ENCODE measurements at places on chromosomes 12 and 14.

- no peak for DNase-seq
Measured at GRCh38 chr12:7864601-7865150, 8.0 kb downstream of the SLC2A14 start.

DNA sequence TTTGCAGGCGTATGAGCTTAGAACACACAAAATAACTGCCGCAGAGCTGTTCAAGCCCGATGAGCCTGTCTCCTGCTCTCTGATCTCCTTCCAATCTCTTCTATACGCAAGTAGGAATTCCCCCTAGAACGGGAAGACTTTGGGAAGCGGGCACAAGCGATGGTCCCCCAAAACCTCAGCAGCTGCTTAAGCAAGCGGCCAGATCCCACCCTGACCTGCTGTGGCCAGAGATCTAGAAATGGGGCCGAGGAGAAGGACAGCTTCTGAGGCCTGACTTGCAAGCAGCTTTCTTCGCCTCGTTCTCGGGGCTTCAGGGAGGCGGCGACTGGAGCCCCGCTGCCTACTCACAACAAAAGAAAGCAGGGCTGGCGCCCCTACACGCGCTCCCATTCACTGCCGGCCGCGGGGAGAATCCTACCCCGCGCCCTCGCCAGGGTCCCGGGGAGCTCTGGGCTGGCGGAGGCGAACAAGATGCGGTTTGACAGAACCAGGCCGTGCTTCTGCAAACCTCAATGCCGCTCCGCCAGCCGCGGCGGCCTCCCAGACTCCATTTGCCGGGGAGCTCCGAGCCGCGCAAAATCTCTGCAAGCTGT is 922 bp downstream of the TBX5 start:
- no peak for DNase-seq

DNA sequence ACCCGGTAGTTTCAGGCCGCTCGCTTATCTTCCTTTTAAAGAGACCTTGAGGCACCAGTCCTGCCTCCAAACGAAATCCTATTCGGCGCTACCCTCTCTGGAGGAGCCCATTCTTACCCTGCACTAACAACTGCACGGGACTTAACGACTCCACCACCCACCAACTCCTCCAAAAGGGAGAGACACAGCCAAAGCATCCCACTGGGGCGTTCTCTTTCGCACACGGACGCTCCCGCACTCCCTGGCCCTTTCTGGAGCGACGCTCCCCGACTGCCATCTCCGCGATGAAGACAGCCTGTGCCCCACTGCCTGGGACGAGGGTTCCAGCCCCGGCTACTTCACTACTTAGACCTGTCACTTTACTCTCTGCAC is 650 bp downstream of the GALC start:
- no peak for DNase-seq

DNA sequence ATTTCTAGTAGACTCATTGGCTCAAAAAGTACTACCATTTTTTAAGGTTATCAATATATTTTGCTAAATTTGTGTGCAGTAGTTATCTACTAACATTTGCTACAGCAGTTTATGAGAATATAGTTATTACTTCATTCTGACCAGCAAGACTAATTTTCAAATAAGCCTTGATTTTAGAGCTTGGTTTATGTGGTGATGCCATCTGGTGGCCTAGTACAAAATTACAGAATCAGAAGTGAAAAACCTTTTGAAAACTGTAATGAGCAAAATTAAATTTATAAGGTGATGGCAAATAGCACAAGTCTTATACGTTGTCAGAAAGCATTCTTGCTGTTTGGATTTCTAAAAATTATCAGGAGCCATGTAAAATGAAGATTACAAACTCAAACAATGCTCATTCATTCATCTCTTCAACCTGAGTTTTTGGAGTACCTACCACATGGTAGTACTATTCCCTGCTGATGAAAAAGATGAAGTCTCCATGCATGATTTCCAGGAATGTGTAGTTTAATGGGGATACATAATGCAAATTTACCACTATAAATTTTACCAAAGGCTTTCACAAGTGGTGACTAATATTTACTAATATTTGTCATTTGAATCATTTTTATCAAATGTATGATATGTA is 51.0 kb downstream of the MAGOHB start:
- no peak for DNase-seq

GRCh38 chr14:101234999-101235334 is 326.3 kb upstream of the DIO3 start:
- no peak for DNase-seq

GRCh38 chr12:101819467-101819866 is 11.3 kb downstream of the GNPTAB start:
- no peak for DNase-seq
